Karpas-422 (cell line): ENCODE measurements at places on chromosomes 2 and 18. TPM values are rescaled to one million over a fixed set of nuclear protein-coding genes. Genes with fewer than 3 reads are reported as not detected.
A peak's percentile ranks its signal among the peaks of the same experiment; 100 is the strongest.

Gene QPCT
- total RNA-seq, result 4.8 and 8.8 TPM in 2 replicates

- no peaks in the 10 kb centered on the region for H3K36me3 ChIP-seq
- DNase-seq, result no peak
- no peaks in the 10 kb centered on the region for H3K4me1 ChIP-seq
- H3K4me3 ChIP-seq, result no peak overlapping the region
These were observed 36.0 kb downstream of the KLHL29 start for GRCh38 chr2:23420840-23421476.

- no peaks in the 10 kb centered on the region for H3K27me3 ChIP-seq
- no peaks in the 10 kb centered on the region for H3K36me3 ChIP-seq
- H3K27ac ChIP-seq, result no peak overlapping the region
- H3K4me3 ChIP-seq, result no peak overlapping the region
These were observed 67.6 kb downstream of the CNTNAP5 start for GRCh38 chr2:124092651-124093050.

Gene PROKR1
- total RNA-seq, result not detected in 2 replicates

DNA sequence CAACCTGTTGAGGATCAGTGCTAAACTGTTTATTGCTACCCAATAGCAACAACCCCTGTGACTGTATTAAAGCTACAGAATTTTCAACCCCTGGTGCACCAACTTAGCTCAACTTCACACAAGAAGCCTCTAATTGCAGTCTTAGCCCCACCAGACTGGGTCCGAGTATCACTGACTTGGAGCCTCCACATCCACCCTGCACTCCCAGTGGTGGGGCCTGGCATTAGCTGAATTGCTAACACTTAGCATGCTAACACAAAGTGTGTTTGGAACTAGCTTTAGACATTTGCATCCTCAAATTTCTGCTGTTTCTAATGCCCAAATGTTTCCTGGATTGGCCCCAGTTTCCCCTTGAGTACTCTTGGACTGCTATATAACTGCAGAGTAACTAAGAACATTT is 298.6 kb downstream of the AGPS start:
- no peak overlapping the region for H3K27ac ChIP-seq
- DNase-seq, result no peak
- H3K36me3 ChIP-seq, result no peaks in the 10 kb centered on the region

Gene HAAO
- not detected in 2 replicates for total RNA-seq

Gene RAX
- total RNA-seq, result not detected in 2 replicates

GRCh38 chr18:32048507-32049091 is 30.0 kb downstream of the RNF125 start:
- H3K36me3 ChIP-seq, result no peaks in the 10 kb centered on the region
- no peak for DNase-seq
- no peak overlapping the region for H3K4me3 ChIP-seq
- no peak overlapping the region for H3K27ac ChIP-seq
- H3K4me1 ChIP-seq, result no peaks in the 10 kb centered on the region
- H3K27me3 ChIP-seq, result no peaks in the 10 kb centered on the region

DNA sequence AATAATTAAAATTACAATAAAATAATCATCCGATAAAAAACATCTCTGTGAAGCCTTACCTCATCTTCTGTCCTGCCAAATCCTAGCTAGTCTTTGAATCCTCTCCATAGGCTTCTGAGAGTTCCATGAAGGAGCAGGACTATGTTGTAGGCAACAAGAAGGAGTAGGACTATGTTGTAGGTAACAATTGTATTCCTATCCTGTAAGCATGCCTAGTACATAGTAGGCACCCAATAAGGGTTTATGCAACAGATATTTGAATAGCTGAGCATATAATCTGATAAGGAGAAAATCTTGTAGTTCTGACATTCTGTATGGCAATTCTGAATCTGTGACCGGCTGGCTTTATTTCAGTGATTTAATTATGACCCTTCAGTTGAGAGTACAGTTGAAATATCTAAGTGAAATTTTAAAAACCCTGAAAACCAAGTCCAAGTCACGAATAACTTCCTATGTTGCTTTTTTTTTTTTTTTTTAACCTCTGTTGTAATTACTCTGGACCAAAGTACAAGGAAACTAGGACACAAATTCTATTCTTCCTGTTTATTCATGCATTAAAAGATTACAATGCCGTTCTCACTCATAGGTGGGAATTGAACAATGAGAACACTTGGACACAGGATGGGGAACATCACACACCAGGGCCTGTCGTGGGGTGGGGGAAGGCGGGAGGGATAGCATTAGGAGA is 27.8 kb downstream of the VWA3B start:
- H3K4me1 ChIP-seq, result no peaks in the 10 kb centered on the region
- H3K27ac ChIP-seq, result no peak overlapping the region
- H3K27me3 ChIP-seq, result peaks cover 3% of the 10 kb centered on the region; the same call in 1 of the 2 replicates
- no peaks in the 10 kb centered on the region for H3K36me3 ChIP-seq

Gene PRSS56
- not detected in 2 replicates for total RNA-seq

GRCh38 chr2:188367164-188367563 is 75.5 kb downstream of the GULP1 start:
- H3K4me3 ChIP-seq, result no peak overlapping the region
- no peak overlapping the region for H3K27ac ChIP-seq
- H3K4me1 ChIP-seq, result no peaks in the 10 kb centered on the region
- H3K36me3 ChIP-seq, result no peaks in the 10 kb centered on the region
- no peaks in the 10 kb centered on the region for H3K27me3 ChIP-seq

Gene INPP5D
- total RNA-seq, result 145 and 155 TPM in 2 replicates

Gene BMP10
- total RNA-seq, result not detected in 2 replicates

- H3K4me1 ChIP-seq, result no peaks in the 10 kb centered on the region
- no peak overlapping the region for H3K4me3 ChIP-seq
These were observed 173.8 kb downstream of the TRIB2 start for GRCh38 chr2:12890481-12890991.

- no peak overlapping the region for H3K27ac ChIP-seq
- H3K36me3 ChIP-seq, result no peaks in the 10 kb centered on the region
- no peaks in the 10 kb centered on the region for H3K4me1 ChIP-seq
- no peak overlapping the region for H3K4me3 ChIP-seq
- no peak for DNase-seq
These were observed 459.5 kb downstream of the FBXO15 start for GRCh38 chr18:73688161-73688560.

DNA sequence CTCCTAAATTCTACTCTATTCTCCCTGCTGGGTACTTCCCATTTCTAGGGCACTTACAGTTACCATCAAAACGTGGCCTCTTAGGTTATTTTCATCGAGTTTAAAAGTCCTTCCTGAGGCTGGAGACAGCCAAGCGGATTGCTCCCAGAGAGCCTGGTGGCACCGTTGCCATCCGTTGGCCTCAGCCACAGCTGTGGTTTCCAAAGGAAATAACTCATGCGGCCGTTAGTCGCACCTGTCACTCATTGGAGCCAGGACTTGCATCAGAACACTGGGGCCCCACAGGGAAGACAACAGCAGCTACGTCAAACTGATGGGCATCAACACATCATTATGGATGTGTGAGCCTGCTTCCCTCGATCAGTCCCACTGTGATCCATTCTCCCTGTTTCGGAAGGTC is 453.4 kb downstream of the BCL11A start:
- DNase-seq, result no peak
- no peak overlapping the region for H3K27ac ChIP-seq
- no peak overlapping the region for H3K4me3 ChIP-seq
- no peaks in the 10 kb centered on the region; the same call in 1 of the 2 replicates for H3K27me3 ChIP-seq

Gene PRKAG3
- not detected in 2 replicates for total RNA-seq

DNA sequence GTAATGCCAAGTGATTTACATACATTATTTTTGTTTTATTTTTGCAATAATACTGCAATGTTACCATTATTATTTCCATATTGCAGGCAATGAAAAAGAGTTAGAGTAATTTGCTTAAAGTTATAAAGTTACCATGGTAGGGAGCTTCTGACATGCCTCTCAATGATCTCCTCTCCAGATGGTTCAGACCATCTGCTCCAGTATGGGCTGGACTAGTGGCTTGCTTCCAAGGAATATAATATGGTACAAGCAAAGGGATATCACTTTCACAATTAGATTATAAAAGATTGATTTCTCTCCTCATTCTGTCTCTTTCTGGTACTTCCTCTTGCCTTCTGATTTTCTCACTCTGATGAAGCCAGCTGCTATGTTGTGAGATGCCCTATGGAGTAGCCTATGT is 245.4 kb downstream of the INSIG2 start:
- no peaks in the 10 kb centered on the region for H3K36me3 ChIP-seq
- H3K4me1 ChIP-seq, result no peaks in the 10 kb centered on the region
- no peaks in the 10 kb centered on the region for H3K27me3 ChIP-seq
- H3K27ac ChIP-seq, result no peak overlapping the region
- no peak overlapping the region for H3K4me3 ChIP-seq

GRCh38 chr2:159828738-159829137 is 30.7 kb upstream of the CD302 start:
- H3K4me3 ChIP-seq, result no peak overlapping the region
- H3K36me3 ChIP-seq, result no peaks in the 10 kb centered on the region
- H3K4me1 ChIP-seq, result no peaks in the 10 kb centered on the region
- H3K27me3 ChIP-seq, result no peaks in the 10 kb centered on the region

Gene TLX2
- 0.25 and 2.5 TPM in 2 replicates for total RNA-seq

Gene CD8B2
- total RNA-seq, result not detected in 2 replicates

DNA sequence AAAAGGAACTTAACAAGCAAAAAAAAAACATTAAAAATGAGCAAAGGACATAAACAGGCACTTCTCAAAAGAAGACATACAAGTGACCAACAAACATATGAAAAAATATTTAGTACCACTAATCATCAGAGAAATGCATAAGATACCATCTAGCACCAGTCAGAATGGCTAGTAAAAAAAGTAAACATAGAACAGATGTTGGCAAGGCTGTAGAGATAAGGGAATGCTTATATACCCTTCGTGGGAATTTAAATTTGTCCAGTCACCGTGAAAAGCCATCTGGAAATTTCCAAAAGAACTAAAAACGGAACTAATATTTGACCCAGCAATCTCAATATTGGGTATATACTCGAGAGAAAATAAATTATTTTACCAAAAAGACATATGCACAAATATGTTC is 1751.3 kb upstream of the LRRTM1 start:
- DNase-seq, result no peak
- no peaks in the 10 kb centered on the region for H3K36me3 ChIP-seq
- no peak overlapping the region for H3K4me3 ChIP-seq
- no peaks in the 10 kb centered on the region for H3K27me3 ChIP-seq
- H3K4me1 ChIP-seq, result no peaks in the 10 kb centered on the region
- H3K27ac ChIP-seq, result no peak overlapping the region

GRCh38 chr2:210517264-210517663 is 39.1 kb upstream of the CPS1 start:
- H3K27ac ChIP-seq, result no peak overlapping the region
- H3K4me1 ChIP-seq, result no peaks in the 10 kb centered on the region
- no peak overlapping the region for H3K4me3 ChIP-seq
- no peak for DNase-seq
- no peaks in the 10 kb centered on the region for H3K36me3 ChIP-seq

Gene GPR39
- total RNA-seq, result 0.34 TPM in 1 of 2 replicates, not detected in the other

GRCh38 chr18:77765468-77765867 is 515.8 kb downstream of the GALR1 start:
- H3K4me3 ChIP-seq, result no peak overlapping the region
- no peak overlapping the region for H3K27ac ChIP-seq
- no peaks in the 10 kb centered on the region for H3K36me3 ChIP-seq
- peak; percentile 57 for DNase-seq
- no peaks in the 10 kb centered on the region for H3K4me1 ChIP-seq

- H3K36me3 ChIP-seq, result no peaks in the 10 kb centered on the region
- H3K27me3 ChIP-seq, result no peaks in the 10 kb centered on the region; the same call in 1 of the 2 replicates
- no peaks in the 10 kb centered on the region for H3K4me1 ChIP-seq
- no peak for DNase-seq
- H3K4me3 ChIP-seq, result no peak overlapping the region
These were observed 27.2 kb downstream of the ASXL3 start for GRCh38 chr18:33605250-33605649.

Gene KCNG3
- total RNA-seq, result not detected in 2 replicates

Gene RGPD8
- total RNA-seq, result 0.07 TPM in 1 of 2 replicates, not detected in the other
